ENCODE measurements at places on chromosomes 13 and 19.
A peak's percentile ranks its signal among the peaks of the same experiment; 100 is the strongest.

- DNase-seq = no peak
Measured at GRCh38 chr13:69809152-69809551, 298.5 kb upstream of the ATXN8OS start.

- no peak for DNase-seq
Measured at GRCh38 chr13:27118428-27119054, 53.1 kb downstream of the USP12 start.

DNA sequence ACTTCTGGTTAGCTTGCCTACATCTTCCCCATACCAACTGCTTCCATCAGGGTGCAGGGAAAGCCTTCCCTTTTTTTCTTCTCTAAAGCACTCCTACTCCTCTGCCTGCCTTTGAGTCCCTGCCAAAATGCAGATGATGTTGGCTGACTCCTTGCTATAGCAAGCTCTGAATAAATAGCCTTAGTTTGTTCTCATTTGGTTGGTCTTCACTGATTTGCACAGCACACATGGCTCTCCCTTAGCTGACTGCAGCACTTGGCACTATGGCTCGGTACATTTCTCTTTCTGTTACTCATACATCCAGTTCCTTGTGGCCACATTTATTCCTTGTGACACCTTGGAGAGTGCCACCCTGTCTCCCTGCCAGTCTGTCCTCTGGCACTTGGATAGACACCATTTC, 249.8 kb downstream of the DCLK1 start:
- no peak for DNase-seq

DNA sequence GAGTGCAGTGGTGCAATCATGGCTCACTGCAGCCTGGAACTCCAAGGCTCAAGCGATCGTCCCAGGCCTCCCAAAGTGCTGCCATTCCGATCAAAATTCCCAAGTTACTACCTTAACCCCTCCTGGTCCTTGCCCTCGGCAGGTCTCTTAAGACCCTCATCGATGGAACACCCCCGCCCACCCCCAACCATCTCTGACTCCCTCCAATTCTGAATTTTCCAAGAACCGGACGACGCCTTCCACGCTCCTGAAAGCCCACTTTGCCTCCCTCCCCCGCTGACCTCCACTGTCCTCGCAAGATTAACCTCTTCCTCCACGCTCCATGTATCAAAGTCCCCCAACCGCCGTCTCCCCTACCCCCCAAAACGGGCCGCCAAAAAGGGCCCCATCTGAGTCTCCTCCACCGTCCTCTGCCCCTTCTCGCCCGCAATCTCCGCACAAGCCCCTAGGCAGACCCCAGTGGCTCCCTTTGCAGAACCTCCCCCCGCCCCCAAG, 539 bp downstream of the DAPK3 start:
- DNase-seq = no peak

DNA sequence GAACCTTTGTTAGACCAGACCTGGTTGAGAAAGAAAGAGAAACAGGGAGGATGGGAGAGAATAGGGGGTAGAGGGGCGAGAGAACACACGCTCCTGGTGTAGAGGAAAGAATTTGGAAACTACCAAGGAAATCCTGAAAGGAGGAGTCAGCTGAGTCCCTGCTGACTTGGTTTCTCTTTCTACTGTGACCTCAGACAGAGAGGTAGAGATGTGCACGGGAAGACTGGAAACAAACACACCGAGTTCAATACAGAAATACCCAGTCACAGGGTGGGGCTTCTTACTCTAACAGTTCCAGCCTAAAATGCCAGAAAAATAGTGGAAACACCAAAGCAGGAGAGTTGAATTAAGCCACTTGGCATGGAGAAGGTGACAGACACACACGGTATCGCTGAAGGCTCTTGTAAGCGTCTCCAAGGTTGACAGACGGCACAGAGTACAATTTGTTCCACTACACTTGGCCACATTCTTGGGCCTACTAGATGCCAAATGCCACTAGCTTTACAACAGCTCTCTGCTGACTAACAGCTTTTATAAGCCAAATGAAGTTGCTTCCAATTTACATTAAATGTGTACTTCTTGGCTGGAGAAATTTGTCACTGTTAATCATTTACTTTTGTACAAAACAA, 28.1 kb downstream of the LATS2 start:
- no peak for DNase-seq

DNA sequence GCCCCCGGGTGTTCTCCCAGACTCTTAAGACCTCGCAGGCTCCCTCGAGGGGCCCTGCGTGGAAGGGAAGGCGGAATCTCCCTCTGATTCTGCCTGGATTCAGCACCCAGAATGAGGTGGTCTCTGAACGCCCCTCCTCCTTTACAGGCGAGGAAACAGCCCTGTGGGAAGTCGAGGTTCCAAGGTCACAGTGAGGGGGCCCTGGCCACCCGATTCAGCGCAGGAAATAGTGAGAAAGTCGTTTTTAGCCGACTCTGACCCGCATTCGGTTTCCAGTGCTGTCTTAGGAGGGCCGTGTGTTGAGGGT, 1.1 kb downstream of the BSG start:
- no peak for DNase-seq

DNA sequence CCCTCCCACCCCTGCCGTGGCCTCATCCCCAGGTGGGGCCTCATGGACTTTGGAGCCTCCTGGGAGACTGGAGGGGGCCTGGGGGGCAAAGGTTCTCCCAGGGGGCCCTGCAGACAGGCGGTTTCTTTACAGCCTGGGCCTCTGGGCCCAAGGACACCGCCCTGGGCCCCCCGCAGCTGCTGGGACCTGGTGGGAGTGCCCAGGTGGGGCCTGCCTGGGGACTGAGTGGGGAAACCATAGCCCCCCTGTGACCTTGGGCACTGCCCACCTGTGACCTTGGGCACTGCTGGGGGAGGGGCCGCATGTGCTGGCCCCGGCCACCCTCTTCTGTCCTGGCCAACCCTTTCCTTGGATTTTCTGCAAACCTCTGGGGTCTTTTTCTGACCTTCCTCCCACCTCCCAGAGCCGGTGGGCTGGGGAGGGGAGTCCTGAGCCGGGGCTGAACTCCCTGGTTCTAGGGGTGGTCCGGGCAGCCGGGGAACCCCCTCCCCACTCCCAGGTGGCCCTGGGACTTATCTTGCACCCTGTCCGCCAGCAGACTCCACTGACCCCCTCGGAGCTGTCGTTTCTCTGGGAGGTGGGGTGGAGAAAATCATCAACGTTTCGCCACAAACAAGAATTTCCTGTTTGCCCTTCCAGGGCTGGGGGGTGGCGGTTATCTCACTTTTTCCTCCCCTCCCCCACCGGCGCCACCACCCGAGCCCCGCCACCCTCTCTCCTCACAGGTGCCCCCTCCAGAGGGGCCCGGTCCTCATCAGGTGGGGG, 27.0 kb downstream of the ARID3A start:
- DNase-seq = peak; percentile 98

- no peak for DNase-seq
Measured at GRCh38 chr13:106852436-106852835, 284.5 kb upstream of the ARGLU1 start.

DNA sequence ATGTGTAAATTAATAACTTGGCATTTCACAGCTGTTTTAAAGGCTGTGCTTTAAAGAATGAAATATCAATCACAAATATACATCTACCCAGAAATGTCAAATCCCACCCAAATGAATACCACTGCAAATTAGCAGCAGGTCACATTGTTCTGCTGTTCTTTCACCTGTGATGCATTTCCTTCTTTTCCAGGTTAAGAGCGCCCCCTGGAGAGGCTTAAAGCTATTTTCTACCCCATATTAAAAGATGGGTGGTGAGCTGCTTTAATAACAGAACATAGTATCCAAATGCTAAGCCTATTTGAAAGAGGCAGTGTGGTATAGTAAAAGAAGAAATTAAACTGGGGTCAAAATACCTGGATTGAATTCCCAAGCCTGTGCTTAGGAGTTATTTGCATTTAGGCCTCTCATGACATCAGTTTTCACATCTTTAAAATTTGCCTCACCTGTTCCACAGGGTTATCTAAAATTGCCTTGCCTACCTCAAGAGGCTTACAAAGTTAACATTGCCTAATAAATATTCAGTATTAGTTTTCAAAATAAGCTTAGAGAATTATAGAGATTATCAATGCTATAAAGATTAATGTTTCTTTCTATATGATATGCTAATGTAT, 396.9 kb upstream of the SLITRK5 start:
- no peak for DNase-seq

- no peak for DNase-seq
Measured at GRCh38 chr19:29478578-29479565, 46.9 kb upstream of the VSTM2B start.

DNA sequence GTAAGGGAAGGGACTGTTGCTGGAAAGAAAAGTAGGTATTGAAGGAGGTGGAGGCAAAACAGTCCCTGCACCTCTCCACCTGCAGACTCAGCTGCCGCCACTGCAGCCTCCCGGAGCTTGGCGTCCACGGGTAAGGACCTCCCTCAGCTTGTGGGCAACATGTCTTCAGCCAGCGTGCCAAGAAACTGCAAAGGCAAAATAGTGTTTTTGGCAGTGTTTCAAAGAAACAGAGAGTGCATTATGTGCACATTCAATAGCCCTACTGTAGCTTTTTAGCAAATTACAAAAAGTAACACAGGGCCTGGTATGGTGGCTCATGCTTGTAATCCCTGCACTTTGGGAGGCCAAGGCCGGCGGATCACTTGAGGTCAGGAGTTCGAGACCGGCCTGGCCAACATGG, 57.4 kb downstream of the ATP11A start:
- no peak for DNase-seq

DNA sequence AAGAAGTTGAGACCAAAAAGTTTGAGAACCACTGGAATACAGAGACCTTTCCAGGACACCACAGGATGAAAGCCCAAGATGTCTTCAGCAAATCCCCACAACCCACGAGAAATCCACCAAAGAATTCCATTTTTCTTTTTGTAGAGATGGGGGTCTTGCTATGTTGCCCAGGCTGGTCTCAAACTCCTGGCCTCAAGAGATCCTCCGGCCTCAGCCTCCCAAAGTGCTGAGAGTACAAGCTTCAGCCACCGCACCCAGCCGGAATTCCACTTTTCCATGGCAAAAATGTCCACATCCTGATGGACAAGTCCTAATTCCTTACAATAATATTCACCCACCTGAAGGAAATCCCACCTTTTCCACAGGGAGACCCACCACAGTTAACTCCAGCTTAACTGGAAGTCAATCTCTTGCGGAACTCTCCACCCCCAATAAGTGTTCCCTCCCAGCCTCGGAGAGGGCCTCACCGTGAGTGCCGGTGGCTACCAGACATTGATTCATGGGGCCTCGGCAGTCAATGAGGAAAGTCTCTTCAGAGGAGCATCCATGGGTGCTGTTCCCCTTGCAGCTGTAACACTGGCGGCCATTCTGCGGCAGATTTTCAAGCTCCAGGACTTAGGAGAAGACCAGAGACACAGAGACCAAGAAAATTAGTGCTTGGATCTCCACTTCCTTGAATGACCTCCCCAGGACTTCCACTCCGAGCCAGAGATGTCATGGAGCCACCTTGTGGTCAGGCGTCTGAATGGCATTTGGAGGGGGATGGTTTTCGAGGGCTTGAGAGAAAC, 12.3 kb upstream of the CADM4 start:
- peak; percentile 77 for DNase-seq

- no peak for DNase-seq
Measured at GRCh38 chr19:55485439-55486011, 537 bp downstream of the NAT14 start.

- no peak for DNase-seq
Measured at GRCh38 chr13:75785130-75785529, 149.0 kb downstream of the LMO7 start.

GRCh38 chr19:38076337-38076736, 147.7 kb downstream of the DPF1 start:
- no peak for DNase-seq

DNA sequence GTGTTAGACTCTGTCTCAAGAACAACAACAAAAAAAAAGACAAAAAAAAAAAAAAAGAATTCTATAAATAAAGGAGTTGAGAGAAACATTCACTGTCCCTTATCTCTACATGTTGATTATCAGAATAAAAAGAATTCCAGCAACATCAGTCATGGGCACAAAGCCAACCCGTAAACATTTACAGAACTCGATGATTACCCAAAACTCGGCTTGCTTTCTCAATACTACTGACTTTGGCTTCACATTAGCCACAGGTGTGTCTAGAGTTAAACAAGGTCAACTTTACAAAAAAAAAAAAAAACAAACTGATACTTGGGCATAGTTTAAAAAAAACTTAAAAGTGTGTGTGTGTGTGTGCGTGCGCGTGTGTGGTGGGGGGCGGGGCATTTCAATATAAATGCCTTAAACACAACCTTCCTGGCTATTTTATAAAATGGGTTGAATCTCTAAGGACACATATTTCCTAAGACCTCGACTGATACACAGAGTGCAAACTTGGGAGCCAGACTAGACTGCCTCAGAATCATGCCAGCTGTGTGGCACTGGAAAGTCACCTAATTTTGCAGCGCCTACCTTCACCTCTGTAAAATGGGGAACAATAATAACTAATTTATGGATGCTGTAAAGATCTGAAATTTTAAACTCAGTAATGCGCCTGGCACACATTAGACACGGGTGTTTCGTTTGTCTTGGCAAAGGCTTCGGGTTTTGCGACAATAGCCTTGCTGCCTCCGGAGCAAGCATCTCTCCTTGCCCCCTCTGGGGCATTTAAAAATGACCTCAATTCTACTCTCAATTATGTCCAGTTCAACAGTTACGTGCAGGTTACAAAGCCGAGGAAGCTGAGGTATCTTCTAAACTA, 922 bp downstream of the EBPL start:
- peak; percentile 43 for DNase-seq

GRCh38 chr19:55273978-55274707, 5.8 kb downstream of the HSPBP1 start:
- no peak for DNase-seq

DNA sequence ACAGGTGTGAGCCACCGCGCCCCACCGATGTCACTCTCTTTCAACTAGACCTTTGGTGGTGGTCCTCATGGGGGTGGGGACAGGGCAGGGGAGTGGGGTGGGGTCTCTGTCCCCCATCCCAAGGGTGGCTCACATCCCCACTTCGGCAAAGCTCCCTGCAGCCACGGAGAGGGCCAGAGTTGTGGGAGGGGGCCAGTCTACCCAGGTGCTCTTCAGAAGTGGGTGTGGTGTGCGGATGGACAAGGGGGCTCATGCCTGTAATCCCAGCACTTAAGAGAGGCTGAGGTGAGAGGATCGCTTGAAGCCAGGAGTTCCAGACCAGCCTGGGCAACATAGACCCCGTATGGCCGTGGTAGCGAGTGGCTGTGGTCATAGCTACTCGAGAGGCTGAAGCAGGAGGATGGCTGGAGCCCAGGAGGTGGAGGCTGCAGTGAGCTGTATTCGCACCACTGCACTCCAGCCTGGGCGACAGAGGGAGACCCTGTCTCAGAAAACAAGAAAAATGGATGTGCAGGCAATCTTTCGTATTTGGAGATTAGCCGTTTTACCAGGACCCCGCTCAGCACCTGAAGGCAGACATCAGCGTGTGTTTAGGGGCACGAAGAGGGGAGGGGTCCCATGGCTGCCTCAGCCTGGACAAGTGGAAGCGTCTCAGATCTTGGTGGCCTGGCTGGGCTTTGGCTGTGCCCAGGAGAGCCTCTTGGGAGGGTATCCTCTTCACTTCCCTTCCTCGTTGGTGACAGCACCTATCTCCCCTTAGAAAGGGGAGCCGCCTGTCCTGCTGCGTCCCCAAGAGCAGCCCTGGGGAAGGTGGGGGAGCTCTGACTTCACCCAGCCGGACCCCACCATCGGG, 846 bp downstream of the TGFBR3L start:
- DNase-seq = peak; percentile 50

All from HuH-7.5 (cell line).